ENCODE measurements at places on chromosomes 1 and 21.
A peak's percentile ranks its signal among the peaks of the same experiment; 100 is the strongest.

- H3K4me1 ChIP-seq, result peaks cover 33% of the 10 kb centered on the region
- no peak overlapping the region for H3K27ac ChIP-seq
- no peaks in the 10 kb centered on the region for H3K27me3 ChIP-seq
- no peak overlapping the region for H3K4me3 ChIP-seq
- no peak for DNase-seq
Measured at GRCh38 chr1:226373376-226373775, 34.5 kb downstream of the PARP1 start.

- peak; percentile 79 for DNase-seq
- H3K4me3 ChIP-seq, result peak overlapping the region; percentile 37
- peak overlapping the region; percentile 91 for H3K27ac ChIP-seq
- peaks cover 75% of the 10 kb centered on the region for H3K4me1 ChIP-seq
- peaks cover 29% of the 10 kb centered on the region for H3K36me3 ChIP-seq
Measured at GRCh38 chr1:212959266-212960220, 9.2 kb downstream of the VASH2 start.

- no peaks in the 10 kb centered on the region for H3K36me3 ChIP-seq
- H3K27ac ChIP-seq, result no peak overlapping the region
- DNase-seq, result no peak
- H3K4me1 ChIP-seq, result no peaks in the 10 kb centered on the region
- H3K27me3 ChIP-seq, result no peaks in the 10 kb centered on the region
- H3K4me3 ChIP-seq, result no peak overlapping the region
Measured at GRCh38 chr1:109764561-109765482, 1.1 kb upstream of the EPS8L3 start.

GRCh38 chr1:110582378-110582777, 23.8 kb downstream of the KCNA2 start:
- DNase-seq, result no peak
- H3K27ac ChIP-seq, result no peak overlapping the region
- H3K4me3 ChIP-seq, result no peak overlapping the region
- no peaks in the 10 kb centered on the region for H3K4me1 ChIP-seq

DNA sequence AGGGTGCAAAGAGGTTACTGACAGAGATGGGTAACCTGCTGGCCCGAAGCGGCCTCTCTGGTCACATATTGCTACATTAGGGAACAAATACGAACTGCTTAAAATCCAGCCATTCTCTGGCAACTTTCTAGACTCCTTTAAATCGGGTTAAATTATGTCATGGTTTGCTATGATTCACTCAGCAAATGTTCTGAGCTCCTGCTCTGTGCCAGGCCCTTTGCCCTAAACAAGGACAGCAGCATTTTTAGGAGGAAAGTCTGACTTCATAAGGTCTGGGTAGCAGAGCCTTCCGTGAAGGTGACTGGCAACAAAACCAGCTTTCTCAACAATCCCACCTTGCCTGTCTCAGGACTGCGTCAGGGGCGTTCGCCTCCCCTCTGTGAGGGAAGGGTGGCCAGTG, 15.4 kb downstream of the ZP4 start:
- H3K27ac ChIP-seq, result no peak overlapping the region
- no peak overlapping the region for H3K4me3 ChIP-seq
- H3K36me3 ChIP-seq, result no peaks in the 10 kb centered on the region
- no peaks in the 10 kb centered on the region for H3K27me3 ChIP-seq
- DNase-seq, result no peak
- H3K4me1 ChIP-seq, result no peaks in the 10 kb centered on the region

GRCh38 chr1:230356190-230356589, 69.9 kb downstream of the PGBD5 start:
- H3K4me1 ChIP-seq, result no peaks in the 10 kb centered on the region
- H3K27ac ChIP-seq, result no peak overlapping the region
- no peaks in the 10 kb centered on the region for H3K27me3 ChIP-seq
- H3K4me3 ChIP-seq, result no peak overlapping the region
- no peaks in the 10 kb centered on the region for H3K36me3 ChIP-seq

GRCh38 chr1:39381839-39382238, 109.6 kb upstream of the BMP8A start:
- H3K27me3 ChIP-seq, result no peaks in the 10 kb centered on the region
- no peak for DNase-seq
- peaks cover 40% of the 10 kb centered on the region for H3K36me3 ChIP-seq
- H3K27ac ChIP-seq, result no peak overlapping the region

DNA sequence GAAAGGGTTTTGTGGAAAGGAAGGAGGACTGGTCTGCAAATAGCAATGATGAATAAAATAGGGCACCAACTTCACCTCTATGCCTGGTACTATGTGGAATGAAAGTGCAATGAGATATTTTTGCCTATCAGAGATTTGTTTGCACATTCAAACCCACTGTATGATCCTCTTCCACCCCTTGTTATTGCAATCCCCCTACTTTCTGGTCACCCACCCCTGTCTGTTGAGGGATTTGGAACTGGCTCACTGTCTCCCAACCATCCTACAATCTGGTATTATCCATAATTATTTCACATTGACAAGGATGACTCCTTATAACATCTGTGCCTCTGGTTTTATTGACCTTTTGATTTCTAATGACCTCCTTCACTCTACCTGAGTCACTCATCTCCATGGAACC, 42.4 kb downstream of the CD55 start:
- no peaks in the 10 kb centered on the region for H3K36me3 ChIP-seq
- no peak overlapping the region for H3K27ac ChIP-seq
- no peak for DNase-seq
- H3K4me1 ChIP-seq, result no peaks in the 10 kb centered on the region

DNA sequence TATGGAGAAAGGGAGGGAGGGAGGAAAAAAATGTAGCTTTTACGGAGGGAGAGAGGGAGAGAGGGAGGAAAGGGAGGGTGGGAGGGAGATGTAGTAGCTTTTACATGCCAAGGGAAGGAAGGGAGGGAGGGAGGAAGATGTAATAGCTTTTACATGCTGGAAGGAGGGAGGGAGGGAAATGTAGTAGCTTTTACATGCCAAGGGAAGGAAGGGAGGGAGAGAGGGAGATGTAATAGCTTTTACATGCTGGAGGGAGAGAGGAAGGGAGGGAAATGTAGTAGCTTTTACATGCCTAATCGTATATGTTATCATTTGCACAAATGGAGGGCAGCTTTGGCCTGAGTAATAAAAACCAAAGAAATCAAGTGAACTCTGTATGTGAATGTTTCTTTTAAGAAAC, 35.6 kb downstream of the EEIG2 start:
- no peaks in the 10 kb centered on the region for H3K4me1 ChIP-seq
- H3K27me3 ChIP-seq, result no peaks in the 10 kb centered on the region
- H3K4me3 ChIP-seq, result no peak overlapping the region
- H3K27ac ChIP-seq, result no peak overlapping the region
- H3K36me3 ChIP-seq, result no peaks in the 10 kb centered on the region
- no peak for DNase-seq

GRCh38 chr1:47190857-47191256, 1.0 kb upstream of the PDZK1IP1 start:
- no peaks in the 10 kb centered on the region for H3K4me1 ChIP-seq
- peaks cover 5% of the 10 kb centered on the region for H3K27me3 ChIP-seq
- H3K36me3 ChIP-seq, result no peaks in the 10 kb centered on the region
- H3K4me3 ChIP-seq, result no peak overlapping the region
- H3K27ac ChIP-seq, result no peak overlapping the region

GRCh38 chr1:241499910-241500309, 19.6 kb downstream of the FH start:
- peaks cover 19% of the 10 kb centered on the region for H3K36me3 ChIP-seq
- no peak overlapping the region for H3K4me3 ChIP-seq
- no peak for DNase-seq
- H3K27ac ChIP-seq, result no peak overlapping the region

GRCh38 chr1:42822800-42823392, 5.7 kb upstream of the SVBP start:
- no peaks in the 10 kb centered on the region for H3K27me3 ChIP-seq
- H3K27ac ChIP-seq, result no peak overlapping the region
- no peaks in the 10 kb centered on the region for H3K36me3 ChIP-seq
- no peak for DNase-seq
- no peaks in the 10 kb centered on the region for H3K4me1 ChIP-seq

DNA sequence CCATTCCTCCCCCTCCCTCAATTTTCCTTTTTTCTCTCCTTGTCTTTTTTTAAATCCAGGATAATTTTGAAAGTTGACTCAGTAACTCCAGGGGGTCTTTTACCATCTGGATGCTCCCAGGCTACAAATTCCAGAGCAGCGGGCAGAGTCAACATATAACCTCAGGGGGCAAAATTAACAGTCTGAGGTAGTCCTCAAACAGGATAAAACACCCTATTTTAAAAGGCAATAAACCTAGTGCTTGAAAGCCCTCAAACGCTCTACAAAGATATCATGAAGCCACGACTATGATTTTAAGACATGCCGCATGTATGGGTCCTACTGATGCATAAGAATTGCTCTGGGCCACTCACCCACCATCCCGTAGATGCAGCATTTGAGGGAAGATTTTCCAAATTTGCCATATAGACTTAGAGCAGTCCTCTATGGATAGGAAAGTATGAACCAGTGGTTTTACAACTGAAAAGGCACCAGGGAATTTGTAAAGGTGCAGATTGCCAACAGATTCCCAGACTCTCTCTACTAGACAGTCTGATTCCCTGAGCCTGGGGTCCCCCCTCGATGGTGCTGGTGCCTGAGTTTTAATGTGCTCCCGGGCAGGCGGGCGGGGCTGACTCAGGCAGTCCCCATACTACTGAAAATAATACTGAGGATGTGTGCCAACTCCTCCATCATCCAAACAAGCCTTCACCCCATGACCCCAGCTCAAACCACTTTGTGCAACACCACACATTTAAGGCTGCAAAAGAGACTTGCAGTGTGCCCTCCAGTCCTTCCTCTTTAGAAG, 37.2 kb downstream of the PTPN14 start:
- H3K4me3 ChIP-seq, result no peak overlapping the region
- no peaks in the 10 kb centered on the region for H3K36me3 ChIP-seq
- H3K27me3 ChIP-seq, result no peaks in the 10 kb centered on the region
- no peaks in the 10 kb centered on the region for H3K4me1 ChIP-seq

DNA sequence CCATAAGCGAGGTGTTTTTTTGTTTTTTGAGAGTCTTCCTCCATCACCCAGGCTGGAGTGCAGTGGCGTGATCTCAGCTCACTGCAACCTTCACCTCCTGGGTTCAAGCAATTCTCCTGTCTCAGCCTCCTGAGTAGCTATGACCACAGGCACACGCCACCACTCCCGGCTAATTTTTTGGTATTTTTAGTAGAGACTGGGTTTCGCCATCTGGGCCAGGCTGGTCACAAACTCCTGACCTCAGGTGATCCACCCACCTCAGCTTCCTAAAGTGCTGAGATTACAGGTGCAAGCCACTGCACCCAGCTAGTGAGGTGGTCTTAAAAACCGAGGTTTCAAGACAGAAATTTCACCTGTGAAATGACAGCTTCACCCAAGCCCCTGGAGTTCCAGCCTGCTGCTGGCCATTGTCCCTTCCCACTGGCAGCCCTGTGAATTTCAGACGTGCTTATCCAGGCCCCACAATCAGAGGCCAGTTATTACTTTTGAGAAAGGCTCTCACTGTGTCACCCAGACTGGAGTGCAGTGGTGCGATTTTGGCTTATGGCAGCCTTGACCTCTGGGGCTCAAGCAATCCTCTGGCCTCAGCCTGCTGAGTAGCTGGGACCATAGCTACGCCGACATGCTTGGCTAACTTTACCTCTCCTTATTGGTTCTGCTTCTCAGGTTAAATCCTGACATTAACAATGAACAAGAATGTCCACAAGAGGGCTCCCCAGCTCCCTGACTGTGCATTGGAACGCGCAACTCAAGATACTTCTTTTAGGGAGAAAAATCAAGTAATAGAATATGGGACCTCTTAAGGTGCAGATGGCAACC, 19.4 kb downstream of the ENO1 start:
- no peak overlapping the region for H3K27ac ChIP-seq
- DNase-seq, result no peak
- H3K4me3 ChIP-seq, result no peak overlapping the region
- no peaks in the 10 kb centered on the region for H3K27me3 ChIP-seq

- DNase-seq, result no peak
- H3K27me3 ChIP-seq, result no peaks in the 10 kb centered on the region
- no peak overlapping the region for H3K4me3 ChIP-seq
Measured at GRCh38 chr21:42582787-42583476, 69.3 kb downstream of the SLC37A1 start.

GRCh38 chr1:37028981-37029617, 5.2 kb downstream of the GRIK3 start:
- DNase-seq, result peak; percentile 20
- no peak overlapping the region for H3K4me3 ChIP-seq
- H3K4me1 ChIP-seq, result no peaks in the 10 kb centered on the region
- H3K36me3 ChIP-seq, result no peaks in the 10 kb centered on the region

DNA sequence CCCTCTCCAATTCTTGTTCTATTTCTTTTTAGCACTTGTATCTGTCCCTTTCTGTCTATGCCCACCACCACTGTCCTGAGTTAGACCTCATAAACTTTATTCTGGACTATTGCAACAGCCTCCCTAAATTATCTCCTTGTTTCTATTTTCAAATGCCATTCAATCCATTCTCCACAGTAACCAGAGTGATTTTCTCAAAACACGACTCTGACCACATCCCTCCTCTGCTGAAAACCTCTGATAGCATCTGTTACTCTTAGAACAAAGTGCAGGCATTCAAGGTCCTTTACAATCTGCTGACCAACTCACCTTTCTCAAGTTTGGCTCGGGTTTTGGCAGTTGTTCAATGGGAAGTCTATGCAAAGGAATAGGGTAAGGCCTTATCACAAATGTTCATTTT, 22.8 kb upstream of the GPX7 start:
- H3K27me3 ChIP-seq, result no peaks in the 10 kb centered on the region
- H3K4me1 ChIP-seq, result no peaks in the 10 kb centered on the region
- DNase-seq, result no peak
- no peak overlapping the region for H3K4me3 ChIP-seq

DNA sequence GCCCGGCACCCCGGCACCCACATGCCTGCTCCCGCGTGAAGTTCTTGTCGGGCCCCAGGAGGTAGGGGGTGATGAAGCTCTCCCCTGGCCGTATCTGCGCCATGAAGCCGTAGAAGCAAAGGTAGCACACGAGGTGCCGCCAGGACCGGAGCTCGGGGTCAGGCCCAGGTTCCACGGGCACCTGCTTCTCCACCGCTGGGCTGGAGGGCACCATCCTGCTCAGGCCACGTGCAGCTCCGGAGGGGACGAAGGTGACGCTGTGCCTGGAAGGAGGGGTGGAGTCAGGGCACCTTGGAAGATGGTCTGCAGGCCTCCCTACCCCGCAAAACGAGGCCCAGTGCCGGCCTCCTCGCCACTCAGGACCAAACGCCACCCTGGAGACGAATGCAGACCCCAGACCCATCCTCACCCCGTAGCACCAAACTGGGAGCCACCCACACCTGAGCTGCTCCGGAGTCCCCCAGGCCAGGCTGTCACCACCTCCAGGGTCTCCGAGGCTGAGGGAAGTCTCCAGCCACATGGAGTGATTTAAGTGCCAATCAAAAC, 4.4 kb downstream of the SLC19A1 start:
- H3K4me3 ChIP-seq, result no peak overlapping the region
- H3K36me3 ChIP-seq, result no peaks in the 10 kb centered on the region
- H3K27me3 ChIP-seq, result no peaks in the 10 kb centered on the region
- no peak overlapping the region for H3K27ac ChIP-seq
- H3K4me1 ChIP-seq, result no peaks in the 10 kb centered on the region
- DNase-seq, result no peak

- H3K36me3 ChIP-seq, result no peaks in the 10 kb centered on the region
- DNase-seq, result no peak
- H3K27ac ChIP-seq, result no peak overlapping the region
- no peaks in the 10 kb centered on the region for H3K27me3 ChIP-seq
- no peak overlapping the region for H3K4me3 ChIP-seq
Measured at GRCh38 chr1:81432059-81432458, 368.7 kb upstream of the ADGRL2 start.

GRCh38 chr1:28246427-28246832, 10.5 kb downstream of the ATP5IF1 start:
- peaks cover 55% of the 10 kb centered on the region for H3K4me1 ChIP-seq
- DNase-seq, result peak; percentile 67
- no peaks in the 10 kb centered on the region for H3K27me3 ChIP-seq
- H3K36me3 ChIP-seq, result no peaks in the 10 kb centered on the region
